ELF-1 (cell line): ENCODE measurements at places on chromosomes 11 and 22.

GRCh38 chr11:118975771-118976709, 4.5 kb downstream of the FOXR1 start:
- DNase-seq, result no peak

DNA sequence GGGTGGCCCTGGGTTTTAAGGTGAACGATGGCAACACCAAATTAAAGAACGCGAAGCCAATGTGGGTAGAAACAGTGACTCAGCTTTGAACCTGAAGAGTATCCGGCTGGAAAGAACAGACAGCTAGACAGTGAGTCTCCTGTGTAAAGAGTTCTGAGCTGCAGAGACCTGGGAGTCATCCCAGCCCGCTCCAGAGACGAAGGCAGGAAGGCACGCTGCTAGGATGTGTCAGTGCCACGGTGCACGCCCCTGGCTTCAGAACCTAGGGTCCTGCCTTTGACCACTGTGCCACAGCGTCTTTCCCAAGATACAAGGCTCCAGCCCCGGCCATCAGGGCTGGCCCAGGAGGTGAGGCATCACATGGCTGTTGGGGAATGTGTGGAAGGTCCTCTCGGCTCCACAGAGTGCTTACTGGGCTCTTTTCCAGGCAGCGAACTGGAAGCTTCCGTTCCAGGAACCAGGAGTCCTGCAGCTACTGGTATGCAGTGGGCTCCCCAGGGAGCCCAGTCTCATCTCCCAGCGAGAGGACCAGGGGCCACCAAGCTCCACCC, 29.9 kb downstream of the LRFN4 start:
- DNase-seq, result no peak

- DNase-seq, result no peak
Measured at GRCh38 chr11:70420496-70420895, 22.2 kb downstream of the CTTN start.

GRCh38 chr22:24875862-24876506, 70.0 kb downstream of the SGSM1 start:
- peak; percentile 69 for DNase-seq

DNA sequence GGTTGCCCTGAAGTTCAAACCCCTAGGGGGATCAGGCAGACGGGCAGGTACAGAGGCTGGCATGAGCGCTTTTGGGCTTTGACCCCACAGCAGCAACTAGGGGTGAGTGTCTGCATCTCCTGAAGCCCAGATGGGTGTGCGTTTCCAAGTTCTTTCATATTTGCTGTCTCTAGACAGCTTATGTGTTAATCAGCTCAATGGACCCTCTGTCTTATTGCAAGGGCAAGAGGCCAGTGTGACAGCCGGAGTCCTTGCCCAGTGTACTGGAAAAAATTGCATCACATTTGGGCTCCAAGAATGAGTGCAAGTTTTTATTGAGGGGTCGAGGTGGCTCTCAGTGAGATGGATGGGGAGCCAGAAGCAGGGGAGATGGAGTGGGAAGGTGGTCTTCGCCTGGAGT, 1863.7 kb upstream of the RAG2 start:
- no peak for DNase-seq

DNA sequence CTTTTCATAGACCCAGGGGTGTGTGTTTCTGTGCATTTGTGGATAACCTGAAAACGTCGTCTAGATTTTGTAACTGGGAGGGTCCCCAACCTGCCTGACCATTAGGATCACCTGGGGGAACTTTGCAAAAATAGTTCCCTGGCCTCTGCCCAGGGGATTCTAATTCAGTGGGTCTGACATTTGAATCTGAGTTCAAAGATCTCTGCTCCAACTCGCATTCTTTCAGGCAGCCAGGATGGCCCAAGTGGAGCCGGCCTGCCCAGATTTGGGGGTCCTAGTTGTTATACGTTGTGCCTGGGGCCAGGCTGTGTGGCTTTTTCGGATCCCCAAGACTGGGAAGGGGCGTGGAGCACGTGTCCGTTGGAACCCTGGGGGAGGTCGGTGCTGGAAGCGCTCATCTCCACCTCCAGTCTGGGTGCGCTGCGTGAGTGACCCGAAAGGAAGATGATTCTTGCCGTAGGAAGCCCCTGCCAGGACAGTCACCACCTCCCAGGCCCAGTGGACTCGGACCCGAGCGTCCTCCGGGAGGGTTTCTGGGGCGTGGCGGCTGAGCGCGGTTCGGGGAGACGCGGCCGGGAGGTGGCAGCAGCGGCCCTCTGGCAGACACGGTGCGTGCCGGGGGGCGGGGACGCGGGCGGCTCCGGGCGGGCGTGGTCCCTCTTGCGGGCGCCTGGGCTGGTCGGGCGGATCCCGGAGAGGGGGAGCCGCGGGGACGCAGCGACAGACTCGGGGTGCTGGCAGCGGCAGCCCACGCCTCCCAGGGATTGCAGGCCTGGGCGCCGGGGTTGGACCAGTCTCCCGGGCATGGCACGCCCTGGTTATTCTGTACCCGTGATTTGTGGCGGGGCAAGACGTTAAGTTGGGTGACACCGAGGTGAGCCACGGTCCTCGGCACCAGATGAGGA, 29.2 kb upstream of the PLET1 start:
- peak; percentile 73 for DNase-seq

GRCh38 chr11:86738568-86738967, 61.8 kb upstream of the PRSS23 start:
- DNase-seq, result no peak

GRCh38 chr22:20511578-20512229, 4.3 kb downstream of the MED15 start:
- no peak for DNase-seq

GRCh38 chr11:1549338-1550330, 22.4 kb downstream of the DUSP8 start:
- no peak for DNase-seq

DNA sequence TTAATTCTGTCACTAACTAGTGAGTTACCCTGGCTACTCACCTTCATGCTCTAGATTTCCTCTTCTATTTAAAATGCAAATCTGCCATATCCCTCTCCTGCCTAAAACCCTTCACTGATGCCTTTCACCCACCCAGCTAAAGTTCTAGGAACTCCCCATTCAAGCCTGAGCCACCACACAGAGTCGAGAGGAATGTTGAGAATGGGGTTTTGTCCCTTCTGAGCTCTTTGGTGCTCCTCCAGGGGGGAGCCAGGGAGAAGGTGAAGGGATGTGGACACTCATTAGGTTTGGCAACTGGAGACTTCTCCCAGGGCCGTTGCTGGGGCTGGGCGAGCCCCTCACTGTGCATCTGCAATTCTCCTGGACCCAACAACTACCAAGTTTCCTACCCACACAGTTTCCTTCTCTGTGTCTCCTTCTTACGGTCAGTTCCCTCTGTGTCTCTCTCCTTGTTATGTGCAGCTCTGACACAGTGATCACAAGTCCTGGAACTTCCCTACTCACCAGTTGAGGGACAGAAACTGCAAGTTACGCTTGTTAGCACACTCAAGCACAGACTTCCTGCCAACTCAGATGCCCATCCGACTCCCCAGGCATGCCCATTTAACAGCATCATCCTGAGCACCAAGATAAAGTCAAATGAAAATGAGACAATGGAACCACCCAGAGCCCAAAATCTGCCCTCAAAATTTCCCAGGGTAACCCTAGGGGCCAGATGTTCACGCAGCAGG, 6.5 kb upstream of the IL10RA start:
- DNase-seq, result no peak

DNA sequence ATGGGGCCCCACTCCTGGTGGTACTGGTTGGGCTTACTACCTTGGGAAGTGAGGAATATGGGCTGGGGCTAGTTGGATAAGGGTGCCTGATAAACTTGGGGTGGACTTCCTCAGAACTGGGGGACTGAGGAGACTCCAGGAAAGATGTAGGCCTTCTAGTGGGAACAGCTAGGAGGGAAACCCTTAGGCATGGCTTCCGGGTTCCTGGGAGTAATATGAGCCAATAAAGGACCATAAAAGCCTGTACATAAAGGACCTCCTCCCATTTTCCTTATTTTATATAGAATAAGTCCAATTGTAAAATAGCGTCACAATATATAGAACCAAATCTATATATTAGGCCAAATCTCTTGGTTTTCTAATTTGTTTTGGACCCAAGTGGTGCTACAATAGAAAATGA, 18.4 kb upstream of the RNASEH2C start:
- DNase-seq, result no peak

DNA sequence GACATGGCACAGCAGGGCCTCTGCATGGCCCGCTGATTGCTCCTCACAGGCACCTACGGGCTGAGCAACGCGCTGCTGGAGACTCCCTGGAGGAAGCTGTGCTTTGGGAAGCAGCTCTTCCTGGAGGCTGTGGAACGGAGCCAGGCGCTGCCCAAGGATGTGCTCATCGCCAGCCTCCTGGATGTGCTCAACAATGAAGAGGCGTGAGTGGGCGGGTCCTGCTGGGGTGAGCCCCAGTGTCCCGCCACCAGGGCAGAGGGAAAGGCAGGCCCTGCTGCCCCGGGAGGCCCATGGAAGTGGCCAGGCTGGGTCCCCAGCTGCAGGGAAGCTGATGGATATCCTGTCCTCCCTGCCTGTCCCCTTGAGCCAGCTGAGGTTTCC, 18.6 kb upstream of the DGCR8 start:
- DNase-seq, result no peak

- no peak for DNase-seq
Measured at GRCh38 chr11:27658535-27659236, 41.6 kb downstream of the BDNF start.

- no peak for DNase-seq
Measured at GRCh38 chr11:64093233-64094039, 57.7 kb downstream of the FLRT1 start.

- DNase-seq, result no peak
Measured at GRCh38 chr11:59842316-59842715, 3.0 kb downstream of the CBLIF start.

GRCh38 chr22:27110665-27111451, 453.5 kb downstream of the MIAT start:
- peak; percentile 74 for DNase-seq

- DNase-seq, result no peak
Measured at GRCh38 chr22:39208013-39208680, 36.6 kb downstream of the PDGFB start.

GRCh38 chr11:123481640-123482039, 51.6 kb downstream of the GRAMD1B start:
- DNase-seq, result no peak

DNA sequence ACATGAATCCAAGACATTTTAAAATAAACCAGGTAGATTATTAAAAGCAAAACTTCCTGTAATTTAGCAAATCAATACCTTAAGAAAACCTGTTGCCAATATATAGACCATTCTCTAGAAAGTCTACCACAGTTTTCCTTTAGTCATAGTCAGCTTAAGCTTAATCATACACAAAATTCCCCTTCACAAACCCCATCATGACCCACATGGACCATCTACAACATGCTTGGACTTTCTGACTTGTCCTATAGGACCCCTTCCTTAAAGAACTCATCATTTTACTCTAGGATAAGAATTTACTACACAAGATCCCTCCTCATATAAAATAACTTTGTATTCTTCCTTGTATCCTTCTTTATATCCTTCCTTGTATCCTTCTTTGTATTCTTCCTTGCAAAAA, 16.2 kb upstream of the RNASEH2C start:
- DNase-seq, result no peak

DNA sequence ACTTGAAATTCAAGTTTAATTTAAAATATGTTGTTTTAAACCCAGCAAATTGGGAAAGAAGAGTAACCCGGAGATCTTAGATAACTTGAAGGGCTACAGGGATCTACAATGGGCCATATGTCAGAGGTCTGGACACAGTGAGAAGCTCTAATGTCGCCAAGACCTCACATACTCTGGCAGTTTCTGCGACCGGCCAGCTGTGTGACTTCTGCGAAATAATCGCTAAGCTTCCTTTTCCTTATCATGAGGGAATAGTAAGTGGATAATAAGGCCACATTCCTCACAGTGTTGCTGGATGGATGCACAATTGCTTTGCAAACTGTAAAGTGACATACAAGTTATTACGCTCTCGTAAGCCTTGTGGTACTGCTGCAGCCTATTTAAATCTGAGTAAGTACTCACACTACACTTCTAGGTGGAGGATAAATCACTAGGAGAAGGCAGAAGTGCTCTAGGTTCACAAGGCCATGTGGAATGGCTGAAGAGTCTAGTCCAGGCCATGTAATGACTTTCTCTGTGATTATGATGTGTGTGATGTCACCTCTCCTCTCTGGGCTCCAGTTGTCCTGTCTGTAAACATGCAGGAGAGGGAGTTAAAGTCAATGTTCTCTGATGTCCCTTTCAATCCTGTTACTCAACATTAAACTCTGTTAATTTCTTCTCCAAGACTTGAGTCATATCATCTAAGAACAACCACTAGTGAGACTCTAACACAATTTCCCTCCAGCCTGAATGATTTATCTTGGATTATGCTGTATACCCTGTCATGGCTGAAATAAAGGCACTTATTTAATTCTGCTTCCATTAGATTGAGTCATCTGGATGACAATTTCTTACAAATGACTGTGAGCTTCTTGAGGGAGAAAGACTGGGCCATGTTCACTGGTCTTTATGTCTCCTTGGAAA, 192.6 kb upstream of the NARS2 start:
- no peak for DNase-seq
